Hepatic stellate cell (primary cell): ENCODE measurements at places on chromosomes 3 and 15.

DNA sequence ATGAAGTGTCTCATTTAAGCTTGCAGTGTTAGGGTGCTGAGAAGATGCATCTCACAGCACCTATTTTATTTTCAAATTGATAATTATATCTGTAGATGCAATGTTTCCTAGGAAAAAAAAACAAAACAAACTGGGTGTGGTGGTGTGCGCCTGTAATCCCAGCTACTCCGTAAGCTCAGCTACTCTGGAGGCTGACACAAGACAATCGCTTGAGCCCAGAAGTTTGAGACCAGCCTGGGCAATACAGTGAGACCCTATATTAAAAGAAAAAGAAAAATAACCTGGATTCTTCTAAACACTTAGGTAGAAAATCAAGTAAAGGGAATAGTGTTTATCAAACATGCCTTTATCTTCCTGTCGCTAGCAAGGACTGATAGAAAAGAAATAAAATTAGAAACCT is 1.9 kb downstream of the MINDY2 start:
- no peak for DNase-seq

DNA sequence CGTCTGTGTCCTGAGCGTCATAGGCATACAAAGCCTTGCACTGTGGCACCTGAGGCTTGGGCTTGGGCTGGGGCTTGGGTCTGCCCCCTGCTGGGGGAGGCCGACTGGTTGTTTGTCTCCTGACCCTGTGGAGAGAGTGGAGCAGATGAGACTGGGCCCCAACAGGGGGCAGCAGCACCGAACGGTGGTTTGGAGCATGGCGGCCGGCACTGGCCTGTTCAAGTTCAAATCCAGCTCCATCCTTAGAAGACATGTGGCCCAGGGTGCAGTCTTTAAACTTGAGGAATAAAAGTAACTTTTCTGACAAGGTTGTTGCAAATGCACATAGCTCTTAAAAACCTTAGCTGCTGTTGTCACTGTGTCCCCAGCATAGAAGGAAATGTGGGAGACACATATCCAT is 33.3 kb downstream of the CCNB2 start:
- DNase-seq: peak; percentile 57

DNA sequence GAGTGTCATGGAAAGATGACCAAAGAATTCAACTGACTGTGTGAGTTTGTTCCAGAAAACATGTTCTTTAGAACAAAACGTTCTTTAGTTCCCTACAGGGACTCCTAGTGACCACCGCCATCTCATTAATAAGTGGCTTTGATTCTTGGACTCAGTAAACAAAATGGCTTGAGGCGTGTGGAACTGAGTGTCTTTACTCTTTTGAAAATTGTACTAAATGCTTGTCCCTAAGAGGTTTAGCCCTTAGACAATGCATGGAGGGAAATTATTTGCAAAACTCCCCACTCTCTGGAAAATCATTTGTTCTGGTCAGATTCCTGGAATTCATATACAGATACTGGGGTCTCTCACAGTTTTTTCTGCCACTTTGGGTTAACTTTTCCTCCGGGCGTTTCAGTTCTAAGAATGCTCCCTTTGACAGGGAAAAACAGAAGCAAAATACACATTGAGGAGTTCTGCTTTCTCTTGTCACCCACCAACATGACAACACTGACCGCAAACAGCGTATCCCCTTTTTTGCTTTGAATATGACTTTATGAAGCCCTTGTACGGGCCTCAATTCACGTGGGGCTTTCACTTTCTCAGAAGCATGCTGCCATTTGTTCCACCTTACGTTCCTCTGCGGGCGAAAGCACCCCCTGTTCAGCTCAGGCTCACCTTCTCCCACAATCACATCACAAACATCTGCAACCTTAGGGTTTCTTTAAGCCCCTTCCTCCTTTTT is 15.3 kb upstream of the NRROS start:
- DNase-seq: no peak

DNA sequence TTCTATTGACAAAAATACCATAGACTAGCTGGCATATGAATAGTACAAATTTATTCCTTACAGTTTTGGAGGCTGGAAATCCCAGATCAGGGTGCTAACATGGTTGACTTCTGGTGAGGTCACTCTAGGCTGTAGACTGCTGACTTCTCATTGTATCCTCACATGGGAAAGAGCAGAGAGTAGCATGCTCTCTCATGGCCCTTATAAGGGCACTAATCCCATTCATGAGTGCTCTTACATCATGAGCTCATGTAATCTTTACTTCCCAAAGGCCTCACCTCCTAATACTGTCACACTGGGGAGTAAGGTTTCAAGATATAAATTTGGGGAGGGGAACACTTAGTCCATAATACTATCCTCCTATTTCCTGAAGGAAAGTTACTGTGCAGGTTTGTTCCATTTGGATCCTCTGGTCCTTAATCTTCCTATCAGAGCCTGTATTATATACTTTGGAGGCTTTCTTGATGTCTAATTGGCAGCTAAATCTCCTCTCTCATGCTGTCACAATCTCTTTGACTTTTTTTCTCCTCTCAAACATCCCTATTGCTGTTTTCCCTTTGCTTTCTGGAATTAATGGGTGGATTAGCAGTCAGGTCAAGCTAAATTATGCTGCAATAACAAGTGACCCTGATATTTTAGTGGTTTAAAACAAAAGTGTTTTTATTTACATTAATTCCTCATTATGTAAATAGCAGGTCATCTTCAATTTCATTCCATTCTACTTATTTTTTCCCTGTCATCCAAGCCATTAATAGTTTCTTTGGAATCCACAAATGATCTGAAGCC is 23.1 kb upstream of the LEKR1 start:
- no peak for DNase-seq

DNA sequence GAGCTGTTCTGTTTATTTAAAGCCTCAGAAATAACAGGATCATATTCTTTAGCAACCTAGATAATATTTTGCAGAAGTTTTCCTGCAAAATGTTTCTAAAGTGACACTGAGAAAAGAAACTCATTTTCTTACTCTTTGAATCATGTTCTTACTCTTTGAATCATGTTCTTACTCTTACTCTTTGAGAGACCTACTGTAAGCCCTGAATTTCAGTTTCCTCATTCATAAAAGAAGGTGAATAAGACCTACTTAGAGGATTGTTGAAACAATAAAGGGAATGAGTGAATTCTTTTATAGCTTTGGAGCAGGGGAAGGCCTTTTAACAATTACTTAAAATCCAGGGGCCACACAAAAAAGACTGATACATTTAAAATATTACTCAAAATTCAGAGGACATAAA is 221.7 kb upstream of the CMC1 start:
- no peak for DNase-seq

DNA sequence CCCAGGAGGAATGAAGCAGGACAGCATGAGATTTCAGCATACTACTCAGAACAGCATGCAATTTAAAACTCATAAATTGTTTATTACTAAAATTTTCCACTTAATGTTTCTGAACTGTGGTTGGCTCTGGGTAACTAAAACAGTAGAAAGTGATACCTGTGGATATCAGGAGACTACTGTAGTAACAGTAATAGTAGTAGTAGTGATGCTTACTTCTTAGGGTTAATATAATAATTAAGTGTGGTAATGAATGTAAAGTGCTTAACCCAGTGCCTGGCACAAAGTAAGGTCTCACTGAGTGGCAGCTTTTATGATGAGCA is 117.3 kb downstream of the NR1I2 start:
- no peak for DNase-seq

- peak; percentile 75 for DNase-seq
Measured at GRCh38 chr3:107927361-107928083, 163.3 kb downstream of the CD47 start.

DNA sequence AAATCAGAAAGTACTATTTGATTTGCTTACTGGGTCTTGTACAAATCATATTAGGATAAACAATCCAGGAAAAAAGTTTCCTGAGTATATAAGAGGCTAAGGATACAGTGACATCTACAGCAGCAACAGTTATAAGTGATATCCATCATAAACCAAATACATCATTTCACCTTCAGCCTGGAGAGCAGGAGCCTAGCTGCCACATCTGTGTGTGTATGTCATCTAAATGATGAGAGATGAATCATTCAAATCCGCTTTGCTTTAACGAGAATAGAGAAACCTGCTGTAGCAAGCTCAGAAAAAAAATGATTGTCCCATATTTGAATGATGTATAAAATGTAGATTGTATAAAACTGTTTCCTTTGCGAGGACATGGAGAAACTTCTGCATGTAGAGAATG is 841.4 kb downstream of the SI start:
- no peak for DNase-seq

- no peak for DNase-seq
Measured at GRCh38 chr3:177733936-177734335, 536.7 kb upstream of the TBL1XR1 start.

DNA sequence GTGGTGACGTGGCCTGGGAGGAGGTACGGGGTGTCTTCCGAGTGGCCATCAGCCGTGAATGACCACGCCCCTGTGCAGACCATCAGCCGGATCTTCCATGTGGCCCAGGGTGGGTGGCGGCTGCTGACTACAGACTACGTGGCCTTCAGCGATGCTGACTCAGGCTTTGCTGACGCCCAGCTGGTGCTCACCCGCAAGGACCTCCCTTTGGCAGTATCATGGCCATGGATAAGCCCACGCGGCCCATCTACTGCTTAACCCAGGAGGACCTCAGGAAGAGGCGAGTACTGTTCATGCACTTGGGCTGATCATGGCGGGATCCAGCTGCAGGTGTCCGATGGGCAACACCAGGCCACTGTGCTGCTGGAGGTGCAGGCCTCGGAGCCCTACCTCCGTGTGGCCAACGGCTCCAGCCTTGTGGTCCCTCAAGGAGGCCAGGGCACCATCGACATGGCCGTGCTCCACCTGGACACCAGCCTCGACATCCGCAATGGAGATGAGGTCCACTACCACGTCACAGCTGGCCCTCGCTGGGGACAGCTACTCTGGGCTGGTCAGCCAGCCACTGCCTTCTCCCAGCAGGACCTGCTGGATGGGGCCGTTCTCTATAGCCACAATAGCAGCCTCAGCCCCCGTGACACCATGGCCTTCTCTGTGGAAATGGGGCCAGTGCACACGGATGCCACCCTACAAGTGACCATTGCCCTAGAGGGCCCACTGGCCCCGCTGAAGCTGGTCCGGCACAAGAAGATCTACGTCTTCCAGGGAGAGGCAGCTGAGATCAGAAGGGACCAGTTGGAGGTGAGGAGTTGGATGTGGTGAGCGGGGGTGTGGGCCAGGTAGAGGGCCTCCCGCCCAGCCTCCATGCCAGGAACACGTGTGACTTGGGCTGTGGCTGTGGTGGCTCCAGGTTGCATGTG is 178.4 kb downstream of the TBC1D2B start:
- no peak for DNase-seq

DNA sequence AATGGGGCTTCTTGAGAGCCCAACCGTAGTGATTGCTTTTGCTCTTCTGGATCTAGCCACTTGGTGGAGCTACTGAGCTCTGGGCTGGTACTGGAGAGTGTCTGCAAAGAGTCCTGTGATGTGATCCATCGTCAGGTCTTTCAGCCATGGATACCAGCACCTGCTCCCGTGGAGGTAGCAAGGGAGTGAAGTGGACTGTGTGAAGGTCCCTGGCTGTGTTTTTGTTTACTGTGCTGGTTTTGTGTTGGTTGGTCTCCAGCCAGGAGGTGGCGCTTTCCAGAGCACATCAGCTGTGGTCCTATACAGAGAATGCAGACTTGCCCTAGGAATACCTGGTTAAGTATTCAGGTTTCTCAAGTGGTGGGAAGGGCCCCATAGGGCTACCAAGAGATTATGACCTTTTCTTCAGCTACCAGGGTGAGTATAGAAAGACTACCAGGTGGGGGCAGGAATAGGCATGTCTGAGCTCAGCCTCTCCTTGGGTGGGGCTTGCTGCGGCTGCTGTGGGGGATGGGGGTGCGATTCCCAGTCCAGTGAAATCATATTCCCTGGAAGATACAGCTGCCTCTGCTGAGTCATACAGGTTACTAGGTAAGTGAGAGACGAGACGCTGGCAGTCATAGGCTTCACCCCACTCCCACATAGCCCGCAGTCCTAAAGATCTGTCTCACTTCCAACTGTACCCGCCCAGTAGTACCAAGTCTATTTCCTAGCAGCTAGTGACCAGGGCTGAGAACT is 733.7 kb downstream of the ZNF385D start:
- no peak for DNase-seq

- DNase-seq: peak; percentile 43
Measured at GRCh38 chr3:152159328-152159727, 109.4 kb upstream of the MBNL1 start.

- peak; percentile 67 for DNase-seq
Measured at GRCh38 chr3:132721479-132722164, 587 bp downstream of the NPHP3 start.

DNA sequence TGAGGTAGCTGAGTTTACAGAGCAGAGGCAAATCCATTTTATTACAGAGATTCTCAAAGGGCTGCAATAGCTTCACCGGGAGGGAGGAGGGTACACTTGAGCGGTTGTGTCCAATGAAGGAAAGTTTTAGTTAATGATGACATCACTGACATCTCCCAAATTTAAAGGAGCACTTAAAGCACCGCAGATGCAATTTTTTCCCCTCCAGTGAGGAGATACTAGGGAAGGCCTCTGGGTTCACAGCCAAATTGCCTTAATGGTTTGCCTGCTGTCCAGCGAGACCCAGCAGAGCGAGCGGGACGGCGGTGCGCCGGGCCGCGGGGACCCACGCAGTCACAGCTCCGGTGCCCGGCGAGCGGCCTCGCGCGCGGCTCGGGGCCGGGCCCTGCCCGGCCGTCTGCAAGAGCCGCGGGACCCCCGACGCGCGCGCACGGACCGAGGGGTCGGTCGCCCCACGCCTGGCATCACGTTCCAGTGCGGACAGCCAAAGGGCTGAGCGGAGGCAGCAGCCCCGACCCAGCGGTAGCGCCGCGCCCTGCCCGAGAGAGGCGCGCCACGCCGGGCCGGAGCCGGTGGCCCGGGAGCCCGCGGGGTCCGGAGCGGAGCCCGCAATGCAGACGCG is 160.5 kb upstream of the CHRNA7 start:
- no peak for DNase-seq

- no peak for DNase-seq
Measured at GRCh38 chr3:10764259-10765051, 51.6 kb upstream of the SLC6A11 start.

GRCh38 chr3:4821338-4821737 is 157.9 kb upstream of the BHLHE40 start:
- DNase-seq: no peak

- DNase-seq: no peak
Measured at GRCh38 chr3:107994956-107995715, 95.7 kb downstream of the CD47 start.

DNA sequence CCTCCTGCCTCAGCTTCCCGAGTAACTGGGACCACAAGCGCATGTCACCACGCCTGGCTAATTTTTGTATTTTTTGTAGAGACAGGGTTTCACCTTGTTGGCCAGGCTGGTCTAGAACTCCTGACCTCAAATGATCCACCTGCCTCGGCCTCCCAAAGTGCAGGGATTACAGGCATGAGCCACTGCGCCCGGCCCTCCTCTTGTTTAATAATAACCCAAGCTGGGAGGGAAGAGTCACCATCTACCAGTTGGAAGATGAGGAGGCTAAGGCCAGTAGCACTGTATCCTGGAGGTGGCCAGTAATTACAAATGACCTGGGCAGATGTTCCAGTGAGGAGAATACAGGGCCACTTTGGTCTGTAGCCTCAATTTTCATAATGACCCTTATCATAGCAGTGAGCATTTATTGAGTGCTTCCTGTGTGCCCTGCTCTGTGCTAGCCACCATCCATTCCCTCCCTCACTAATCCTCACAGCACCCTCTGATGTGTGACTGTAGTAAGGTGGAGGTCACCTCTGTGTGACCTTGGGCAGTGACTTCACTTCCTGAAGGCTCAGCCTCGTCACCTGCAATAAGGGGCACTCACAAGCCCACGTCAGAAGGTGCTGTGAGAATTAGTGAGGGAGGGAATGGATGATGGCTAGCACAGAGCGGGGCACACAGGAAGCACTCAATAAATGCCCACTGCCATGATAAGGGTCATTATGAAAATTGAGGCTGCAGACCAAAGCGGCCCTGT is 64.2 kb downstream of the ABTB1 start:
- no peak for DNase-seq
